ENCODE measurements at places on chromosomes 4 and X.

DNA sequence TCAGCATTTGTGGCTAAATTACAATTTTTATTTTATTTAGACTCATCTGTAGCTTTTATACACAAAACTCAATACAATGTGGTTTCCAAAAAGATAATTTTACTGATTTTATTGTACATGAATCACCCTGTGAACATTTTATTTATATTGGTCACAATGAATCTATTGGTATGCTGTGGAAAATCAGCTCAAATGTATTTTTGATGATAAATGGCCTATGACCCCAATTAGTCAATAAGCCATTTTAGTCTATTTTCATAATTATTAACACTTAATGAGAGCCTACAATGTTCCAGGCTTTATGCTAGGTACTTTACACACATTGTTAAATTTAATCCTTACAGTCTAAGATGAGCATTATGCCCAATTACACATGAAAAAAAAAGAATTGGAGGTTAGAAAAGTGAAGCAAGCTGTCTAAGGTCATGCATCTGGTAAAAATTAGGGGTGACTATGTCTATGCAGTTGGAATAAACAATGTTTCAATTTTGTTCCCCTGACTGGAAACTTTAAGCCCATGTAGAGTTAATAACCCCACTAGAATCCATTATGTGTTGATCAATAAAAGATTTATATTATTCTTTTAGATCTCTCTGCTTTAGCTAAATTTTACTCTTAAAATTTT lies 344.7 kb downstream of the PABPC4L start:
- no peak for DNase-seq

- no peak for DNase-seq
These were observed 17.1 kb downstream of the ADGRL3 start for GRCh38 chr4:61217222-61217621.

- peak; percentile 85 for DNase-seq
These were observed 445 bp downstream of the AP1S2 start for GRCh38 chrX:15854080-15854655.

- DNase-seq, result no peak
These were observed 36.9 kb downstream of the FHDC1 start for GRCh38 chr4:152972821-152973628.

- DNase-seq, result no peak
These were observed 475.0 kb downstream of the GABRG1 start for GRCh38 chr4:45648846-45649245.

GRCh38 chrX:154490021-154490413 lies 412 bp downstream of the SLC10A3 start:
- peak; percentile 46 for DNase-seq

DNA sequence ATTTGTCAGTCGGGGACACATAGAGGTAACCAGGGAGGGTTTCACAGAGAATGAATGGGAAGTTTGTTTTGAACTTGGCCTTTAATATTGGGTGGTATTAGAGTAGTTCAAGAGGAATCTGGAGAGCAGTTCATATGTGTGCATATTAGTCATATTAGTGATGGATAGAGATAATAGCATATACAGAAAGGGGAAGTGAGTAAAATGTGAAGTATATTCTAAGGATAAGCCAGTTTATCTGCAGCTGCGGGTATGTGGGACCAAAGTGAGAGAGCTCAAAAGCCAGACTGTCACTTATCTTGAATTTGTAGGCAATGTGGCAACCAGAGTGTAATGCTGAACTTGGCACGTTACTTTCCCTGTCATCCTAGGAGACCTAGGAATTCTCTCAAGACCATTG lies 169.9 kb downstream of the AFF2 start:
- no peak for DNase-seq

GRCh38 chr4:15004739-15005301 lies 2.5 kb downstream of the CPEB2 start:
- DNase-seq, result peak; percentile 71

DNA sequence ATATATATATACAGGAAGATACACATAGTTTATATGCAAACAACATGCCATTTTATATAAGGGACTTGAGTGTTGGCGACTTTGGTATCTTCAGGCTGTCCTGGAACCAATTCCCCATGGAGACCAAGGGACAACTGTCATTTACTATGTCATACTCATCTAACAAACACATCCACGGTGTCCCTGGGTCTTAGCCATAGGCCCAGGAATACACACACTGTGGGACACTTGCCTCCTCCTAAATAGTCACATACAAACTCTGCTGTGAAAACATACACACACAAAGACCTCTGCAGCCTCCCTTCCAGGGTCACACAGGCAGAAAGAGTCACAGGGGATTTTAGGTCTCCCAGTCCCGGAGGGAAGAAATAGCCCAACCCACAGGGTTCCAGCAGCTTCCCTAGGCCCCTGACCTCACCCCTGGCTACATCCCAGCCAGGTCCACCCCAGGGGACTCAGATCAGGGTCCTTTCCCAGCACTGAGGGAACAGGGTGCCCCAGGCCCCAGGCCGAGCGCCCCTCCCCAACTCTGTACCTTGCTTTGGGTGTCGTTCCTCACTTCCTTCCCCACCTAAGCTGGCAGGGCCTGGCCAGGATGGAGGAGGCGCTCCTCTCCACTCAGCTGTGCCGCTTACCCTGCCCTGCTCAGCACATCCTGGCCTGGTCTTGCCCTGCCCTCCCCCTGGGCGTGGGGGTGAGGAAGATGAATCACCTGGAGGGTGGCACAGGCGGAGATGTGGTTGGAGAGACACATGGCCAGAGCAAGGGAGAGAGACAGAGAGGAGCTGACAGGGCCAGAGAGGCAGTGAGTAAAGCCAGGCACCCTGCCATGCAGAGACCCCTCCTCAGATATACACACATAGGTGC lies 21.8 kb downstream of the FGD1 start:
- no peak for DNase-seq

- DNase-seq, result no peak
These were observed 40.9 kb downstream of the PDS5A start for GRCh38 chr4:39936565-39937418.

Measured in endodermal cell (in vitro differentiated cells).